Stimulated activated CD8-positive, alpha-beta memory T cell treated with anti-CD3 and anti-CD28 coated beads, Interleukin-15, amount 100 ng/mL, for 48 hours (primary cell): ENCODE measurements at places on chromosomes 12 and 14.

GRCh38 chr12:90690120-90690519, 264.9 kb downstream of the CCER1 start:
- no peak for DNase-seq

- no peak for DNase-seq
These were observed 201.2 kb downstream of the FLRT2 start for GRCh38 chr14:85731186-85731585.

GRCh38 chr14:102819747-102820330, 42.6 kb downstream of the TRAF3 start:
- no peak for DNase-seq

DNA sequence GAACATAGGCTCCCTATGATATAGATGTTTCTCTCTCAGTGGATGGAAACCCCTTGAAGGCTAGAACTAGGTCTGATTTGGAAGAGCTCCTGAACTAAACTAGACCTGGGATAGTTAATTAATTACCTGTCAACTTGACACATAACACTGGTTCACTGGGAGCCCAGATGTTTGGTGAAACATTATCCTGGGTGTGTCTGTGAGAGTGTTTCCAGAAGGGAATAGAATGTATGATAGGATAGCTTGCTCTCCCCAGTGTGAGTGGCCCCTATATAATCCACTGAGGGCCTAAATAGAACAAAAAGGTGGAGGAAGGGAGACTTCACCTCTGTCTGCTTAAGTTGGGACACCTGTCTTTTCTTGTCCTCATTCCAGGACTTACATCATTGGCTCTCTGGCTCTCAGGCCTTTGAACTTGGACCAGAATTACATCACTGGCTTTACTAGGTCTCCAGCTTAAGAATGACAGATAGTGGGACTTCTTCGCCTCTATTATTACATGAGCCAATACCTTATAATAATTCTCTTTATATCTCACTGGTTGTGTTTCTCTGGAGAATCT, 194.1 kb downstream of the KTN1 start:
- DNase-seq, result no peak

- DNase-seq, result no peak
These were observed 73.2 kb upstream of the ANO2 start for GRCh38 chr12:6018265-6018664.

DNA sequence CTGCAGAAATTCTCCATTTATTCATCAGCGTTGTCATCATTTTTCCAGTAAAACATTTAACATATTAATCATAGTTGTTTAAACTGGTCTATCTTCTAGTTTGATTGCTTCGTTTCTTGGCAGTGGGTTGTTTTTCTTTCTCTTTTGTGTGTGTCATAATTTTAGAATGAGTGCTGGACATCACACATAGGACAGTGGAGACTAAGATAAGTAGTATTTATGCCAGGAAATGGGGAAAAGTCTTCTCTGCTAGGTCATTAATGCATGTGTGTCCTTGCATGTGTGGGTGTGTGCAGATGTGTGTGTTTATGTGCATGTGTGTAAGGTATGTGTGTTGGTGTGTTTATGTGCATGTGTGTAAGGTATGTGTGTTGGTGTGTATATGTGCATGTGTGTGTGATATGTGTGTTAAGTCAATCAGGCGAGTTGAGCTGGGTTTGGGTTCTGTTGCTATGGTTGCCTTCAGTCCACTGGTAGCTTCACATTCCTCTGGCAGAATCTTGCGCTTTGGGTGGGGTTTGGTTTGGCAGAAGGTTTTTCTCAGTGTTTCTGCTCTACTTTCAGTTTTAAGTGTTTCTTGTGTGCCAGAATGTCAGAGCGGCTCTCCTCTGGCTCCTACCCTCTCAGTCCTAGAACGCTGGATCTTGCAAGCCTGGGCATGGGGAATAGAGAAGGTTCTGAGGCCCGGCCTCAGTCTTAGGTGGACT, 7.8 kb upstream of the ADGRD1 start:
- no peak for DNase-seq

GRCh38 chr12:104282109-104282508, 21.4 kb upstream of the EID3 start:
- DNase-seq, result no peak

DNA sequence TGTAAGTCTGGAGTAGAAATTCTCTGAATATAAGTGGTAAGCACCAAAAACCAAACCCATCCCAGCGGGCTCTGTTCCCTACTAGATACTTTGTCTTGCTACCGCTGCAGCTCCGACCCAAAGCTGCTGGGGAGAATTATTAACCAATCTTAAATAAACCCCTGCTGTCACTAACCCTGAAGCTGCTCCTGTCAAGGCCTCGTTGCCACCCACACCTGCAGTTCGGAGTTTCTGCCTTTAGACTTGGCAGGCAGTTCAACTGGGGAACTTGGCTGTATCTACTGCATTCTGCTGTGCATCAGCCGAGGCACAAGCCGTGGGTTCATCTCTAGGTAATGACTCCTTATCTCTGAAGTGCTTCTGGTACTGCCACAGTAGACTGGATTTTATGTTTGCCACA, 55.5 kb downstream of the PPM1A start:
- DNase-seq, result no peak

DNA sequence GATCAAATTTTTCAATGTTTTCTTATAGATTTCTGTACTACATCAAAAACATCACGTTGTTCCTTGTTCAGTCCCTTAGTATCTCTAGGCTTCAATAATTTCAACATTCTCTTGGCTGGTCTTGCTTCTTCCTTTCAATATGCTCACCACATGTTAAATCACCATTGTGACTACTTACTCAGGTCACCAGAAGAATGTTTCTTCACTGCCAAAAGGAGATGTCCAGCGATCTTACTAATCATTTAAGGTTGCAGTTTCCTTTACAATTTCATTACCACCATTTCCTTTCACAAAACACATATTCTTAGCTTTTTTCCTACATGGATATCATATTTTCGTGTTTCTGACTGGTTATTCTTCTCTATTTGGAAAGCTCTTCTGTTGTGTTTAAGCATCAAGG, 363.8 kb downstream of the NAV3 start:
- DNase-seq, result no peak

GRCh38 chr12:80509781-80510556, 65.9 kb downstream of the PTPRQ start:
- no peak for DNase-seq

DNA sequence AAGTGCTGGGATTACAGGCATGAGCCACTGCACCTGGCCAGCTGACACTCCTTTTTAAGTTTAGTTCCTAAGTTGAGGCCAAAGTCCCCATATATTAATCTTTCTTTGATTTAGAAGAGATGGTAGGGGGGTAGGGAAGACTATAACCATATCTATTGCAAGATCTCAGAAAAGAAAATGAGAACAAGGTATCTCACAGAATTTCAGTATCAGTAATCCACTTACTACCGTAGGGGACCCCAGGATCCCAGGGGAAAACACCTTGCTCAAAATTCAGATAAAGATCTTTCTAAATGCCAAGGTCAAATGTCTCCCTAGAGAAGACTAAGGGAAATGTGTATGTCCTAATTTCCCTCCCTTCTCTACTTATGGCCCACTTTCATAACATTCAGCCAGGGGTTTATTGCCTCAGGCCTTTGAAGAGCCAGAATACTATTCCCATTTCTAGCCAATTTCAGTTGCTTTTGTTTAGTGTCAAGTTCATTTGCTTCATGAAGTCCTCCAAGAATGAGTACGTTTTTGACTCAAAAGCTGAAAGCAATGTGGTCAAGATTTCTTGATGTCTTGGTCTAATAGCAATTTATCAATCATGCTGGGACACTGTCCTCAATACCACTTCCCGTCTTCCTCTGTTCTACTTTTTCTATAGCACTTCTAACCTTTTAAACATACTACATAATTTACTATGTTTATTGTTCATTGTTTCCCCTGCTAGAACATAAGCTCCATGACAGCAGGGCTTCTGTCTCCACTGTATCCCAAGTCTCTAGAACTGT, 86.3 kb downstream of the DCAF5 start:
- DNase-seq, result no peak

- no peak for DNase-seq
These were observed 256.4 kb downstream of the NUAK1 start for GRCh38 chr12:105882404-105882803.

DNA sequence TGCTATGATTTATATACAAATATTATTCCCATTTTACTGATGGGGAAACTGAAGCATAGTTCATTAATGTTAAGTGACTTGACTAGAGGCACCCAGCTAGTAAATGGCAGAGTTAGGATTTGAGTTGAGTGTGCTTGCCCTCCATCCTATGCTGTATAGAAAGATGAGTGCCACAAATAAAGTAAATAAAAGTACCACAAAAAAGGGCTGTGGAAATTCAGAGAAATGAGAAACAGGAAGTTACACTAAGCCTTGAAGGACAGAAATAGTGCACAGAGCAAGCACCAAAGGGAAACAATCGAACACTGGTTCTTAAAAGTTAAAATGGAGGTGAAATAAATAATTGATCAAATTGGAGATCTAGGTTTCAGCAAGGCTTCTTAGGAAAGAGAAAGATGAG, 9.2 kb upstream of the ABCD2 start:
- no peak for DNase-seq

DNA sequence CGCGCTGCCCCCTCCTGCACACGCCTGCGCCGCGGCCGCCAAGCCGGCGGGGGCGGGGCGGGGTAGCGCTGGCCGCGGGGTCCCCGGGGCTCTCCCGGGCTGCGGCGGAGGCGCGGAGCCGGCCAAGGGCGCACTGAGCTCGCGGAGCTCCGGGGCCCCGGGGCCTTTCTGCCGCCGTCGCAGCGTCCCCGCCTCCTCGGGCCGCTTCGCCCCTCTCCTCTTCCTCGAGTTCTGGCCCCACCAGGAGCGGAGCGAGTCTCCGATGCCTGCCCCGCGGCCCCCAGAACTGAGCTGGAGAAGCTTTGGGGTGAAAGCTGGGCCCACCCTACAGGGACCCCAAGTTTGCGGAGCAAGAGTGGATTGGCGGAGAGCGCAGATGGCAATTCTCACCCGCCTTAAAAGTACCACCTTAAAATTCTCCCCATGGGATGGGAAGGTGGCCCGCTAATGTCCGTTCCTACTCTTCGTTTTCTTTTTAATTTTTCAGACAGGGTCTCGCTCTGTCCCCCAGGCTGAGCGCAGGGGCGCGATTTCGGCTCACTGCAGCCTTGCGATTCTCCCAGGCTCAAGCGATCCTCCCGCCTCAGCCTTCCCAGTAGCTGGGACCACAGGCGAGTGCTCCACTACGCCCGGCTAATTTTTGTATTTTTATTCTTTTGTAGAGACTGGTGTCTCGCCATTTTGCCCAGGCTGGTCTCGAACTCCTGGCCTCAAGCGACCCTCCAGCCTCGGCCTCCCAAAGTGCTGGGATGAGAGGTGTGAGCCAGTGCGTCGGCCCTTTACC, 129.6 kb downstream of the NDUFA12 start:
- DNase-seq, result no peak

GRCh38 chr12:114504311-114504710, 98.4 kb upstream of the TBX5 start:
- DNase-seq, result no peak

DNA sequence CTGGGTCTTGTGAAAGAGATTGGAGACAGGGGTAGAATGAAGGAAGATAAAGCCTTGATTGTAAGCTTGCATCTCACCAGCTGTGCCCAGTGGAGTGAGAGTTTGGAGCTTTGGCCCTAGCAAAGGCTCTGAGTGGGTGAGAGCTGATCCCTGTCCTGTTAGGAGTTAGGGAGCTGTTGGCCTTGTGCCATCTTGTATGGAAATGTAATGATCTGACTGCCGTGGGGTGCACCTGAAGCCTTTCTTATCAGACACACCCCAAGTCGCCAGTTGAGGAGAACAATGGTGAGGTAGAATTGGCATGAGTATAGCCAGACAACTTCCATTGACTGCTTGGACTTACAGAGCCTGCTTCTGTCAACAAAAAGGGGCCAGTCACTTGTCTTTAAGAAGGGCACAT, 130.1 kb downstream of the PRKCH start:
- DNase-seq, result no peak

DNA sequence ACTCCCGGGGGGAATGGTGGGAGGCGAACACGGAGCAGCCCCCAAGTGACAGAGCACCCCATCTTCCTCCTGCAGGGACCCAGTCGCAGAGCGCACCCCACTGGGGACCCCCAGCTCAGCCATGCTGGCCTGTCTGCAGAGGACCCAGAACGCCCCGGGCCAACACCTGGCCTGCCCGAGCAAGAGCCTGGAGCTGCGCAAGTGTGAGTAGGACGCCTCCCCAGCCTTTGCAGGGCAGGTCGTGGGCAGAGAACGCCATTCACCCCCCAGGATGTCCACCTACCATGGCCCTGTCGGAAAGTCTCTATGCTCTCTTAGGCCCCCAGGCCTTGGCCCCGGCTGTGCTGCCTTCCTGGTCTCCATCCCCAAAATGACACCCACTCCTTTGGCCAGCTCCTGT, 30.4 kb downstream of the FAM222A start:
- no peak for DNase-seq

GRCh38 chr12:113726254-113726819, 239.8 kb downstream of the RBM19 start:
- DNase-seq, result no peak

DNA sequence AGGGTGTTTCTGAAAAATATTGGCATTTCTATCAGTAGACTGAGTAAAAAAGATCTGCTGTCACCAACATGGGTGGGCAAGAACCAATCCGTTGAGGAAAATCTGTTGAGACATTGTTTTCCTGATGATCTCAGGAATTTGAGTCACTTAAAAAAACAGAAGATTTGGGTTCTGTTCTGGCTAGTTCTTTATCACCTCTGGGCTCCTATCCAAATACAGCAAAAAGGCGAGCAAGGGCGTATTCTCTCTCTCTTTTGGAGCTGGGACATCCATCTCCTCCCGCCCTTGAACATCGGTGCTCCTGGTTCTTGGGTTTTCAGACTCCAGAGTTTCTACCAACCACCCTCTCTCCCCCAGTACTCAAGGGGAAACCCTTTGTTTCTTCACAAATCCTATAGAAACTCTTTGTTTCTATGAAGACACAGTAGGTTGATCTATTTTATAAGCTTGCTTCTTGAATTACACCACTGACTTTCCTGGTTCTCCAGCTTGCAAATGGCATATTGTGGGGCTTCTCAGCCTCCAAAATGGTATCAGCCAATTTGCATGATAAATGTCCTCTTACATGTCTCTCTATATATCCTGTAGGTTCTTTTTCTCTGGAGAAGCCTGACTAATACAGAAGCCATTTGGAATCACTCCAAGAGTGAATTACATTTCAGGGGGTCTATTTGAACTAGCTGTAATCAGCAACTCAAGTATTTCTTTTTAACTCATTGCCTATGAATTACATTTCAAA, 263.9 kb upstream of the TMTC1 start:
- no peak for DNase-seq

DNA sequence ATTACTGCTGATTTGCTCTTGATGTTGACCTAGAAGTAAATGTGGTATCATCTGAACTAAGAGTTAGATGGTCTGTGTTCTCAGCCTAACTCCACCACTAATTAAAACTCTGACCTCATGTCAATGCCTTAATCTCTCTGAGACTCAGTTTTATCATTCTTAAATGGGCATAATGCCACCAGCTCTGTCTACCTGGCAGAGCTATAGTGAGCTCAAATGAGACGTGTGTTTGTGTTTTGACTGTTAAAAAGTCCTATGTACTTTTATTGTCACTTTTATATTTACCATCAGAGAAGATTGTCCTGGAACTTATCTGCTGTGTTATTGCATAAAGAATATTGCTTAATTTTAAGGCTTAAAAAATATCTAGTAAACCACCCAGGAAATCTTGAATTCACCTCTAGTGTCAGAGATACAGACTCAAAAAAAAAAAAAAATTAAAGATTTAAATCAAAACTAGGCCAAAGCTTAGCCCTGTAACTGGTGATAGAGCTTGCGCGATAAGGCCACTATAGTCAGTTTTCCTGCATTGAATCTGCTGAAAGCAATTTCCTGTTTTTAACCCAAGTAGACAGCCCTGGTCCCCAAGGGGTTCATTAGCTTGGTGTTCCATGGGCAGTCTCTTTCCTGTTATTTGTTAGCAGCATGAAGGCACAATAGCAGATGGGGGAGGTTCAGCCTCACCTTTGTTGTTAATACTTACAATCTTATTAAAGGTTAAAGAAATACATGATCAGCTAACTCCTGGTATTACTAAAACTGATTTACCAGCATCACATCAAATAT, 261.8 kb downstream of the ATP23 start:
- no peak for DNase-seq
